WTC11 (cell line): ENCODE measurements at places on chromosomes 12 and 14. TPM values are rescaled to one million over a fixed set of nuclear protein-coding genes. Genes with fewer than 3 reads are reported as not detected.

GRCh38 chr14:92670160-92670559 is 78.3 kb downstream of the LGMN start:
- H3K4me3 ChIP-seq = no peak overlapping the region
- H3K27me3 ChIP-seq = no peaks in the 10 kb centered on the region
- H3K36me3 ChIP-seq = no peaks in the 10 kb centered on the region
- H3K27ac ChIP-seq = no peak overlapping the region

DNA sequence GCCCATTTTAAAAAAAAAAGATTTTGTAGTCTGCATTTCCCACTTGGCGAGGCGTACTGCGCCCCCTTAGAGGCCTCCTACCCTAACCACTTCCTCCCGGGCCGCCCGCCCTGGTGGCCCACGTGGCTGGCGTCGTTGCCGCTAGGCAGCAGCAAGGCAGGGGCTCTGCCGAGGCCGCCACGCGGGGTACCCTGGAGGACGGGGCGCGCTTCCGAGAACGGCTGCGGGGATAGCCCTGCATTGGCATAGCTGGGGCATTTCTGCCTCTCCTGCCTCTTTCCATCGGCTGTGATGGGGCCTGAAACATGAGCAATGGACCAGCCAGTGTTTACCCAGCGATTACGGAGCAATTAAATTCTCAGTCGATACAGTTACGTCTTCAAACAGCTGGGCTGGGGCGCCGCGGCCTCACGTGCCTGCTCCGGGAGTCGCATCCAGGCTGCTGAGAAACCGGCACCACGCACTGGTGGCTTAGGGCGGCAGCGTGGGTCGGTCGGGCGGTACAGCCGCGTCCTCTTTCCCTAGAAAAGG is 38.0 kb downstream of the IQSEC3 start:
- peaks cover 10% of the 10 kb centered on the region for H3K27me3 ChIP-seq
- peaks cover 53% of the 10 kb centered on the region for H3K4me1 ChIP-seq
- DNase-seq = peak; percentile 30
- no peaks in the 10 kb centered on the region for H3K36me3 ChIP-seq
- H3K4me3 ChIP-seq = no peak overlapping the region
- no peak overlapping the region for H3K27ac ChIP-seq

- H3K36me3 ChIP-seq = no peaks in the 10 kb centered on the region
- no peak for DNase-seq
- H3K27ac ChIP-seq = no peak overlapping the region
- H3K27me3 ChIP-seq = no peaks in the 10 kb centered on the region
- no peak overlapping the region for H3K4me3 ChIP-seq
These were observed 40.0 kb downstream of the ISCA2 start for GRCh38 chr14:74533576-74533975.

DNA sequence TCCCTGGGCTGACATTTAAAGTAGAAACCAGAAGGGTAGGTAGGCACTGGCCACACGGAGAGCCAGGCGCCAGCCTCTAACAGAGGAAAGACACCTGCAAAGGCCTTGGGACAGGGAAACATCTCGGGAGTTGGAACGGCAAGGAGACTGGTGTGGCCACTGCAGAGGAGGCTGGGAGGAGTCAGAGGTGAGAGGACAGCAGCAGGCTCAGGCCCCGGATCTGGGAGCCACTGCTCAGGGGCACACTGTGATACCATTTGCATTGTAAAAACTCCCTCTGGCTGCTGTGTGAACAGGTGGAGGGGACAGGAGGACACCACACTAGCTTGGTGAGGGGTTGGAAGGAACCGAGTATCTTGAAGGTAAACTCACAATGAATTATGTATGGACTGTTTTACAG is 2.7 kb downstream of the ANHX start:
- H3K36me3 ChIP-seq = peaks cover 69% of the 10 kb centered on the region
- no peak for DNase-seq
- no peak overlapping the region for H3K4me3 ChIP-seq

DNA sequence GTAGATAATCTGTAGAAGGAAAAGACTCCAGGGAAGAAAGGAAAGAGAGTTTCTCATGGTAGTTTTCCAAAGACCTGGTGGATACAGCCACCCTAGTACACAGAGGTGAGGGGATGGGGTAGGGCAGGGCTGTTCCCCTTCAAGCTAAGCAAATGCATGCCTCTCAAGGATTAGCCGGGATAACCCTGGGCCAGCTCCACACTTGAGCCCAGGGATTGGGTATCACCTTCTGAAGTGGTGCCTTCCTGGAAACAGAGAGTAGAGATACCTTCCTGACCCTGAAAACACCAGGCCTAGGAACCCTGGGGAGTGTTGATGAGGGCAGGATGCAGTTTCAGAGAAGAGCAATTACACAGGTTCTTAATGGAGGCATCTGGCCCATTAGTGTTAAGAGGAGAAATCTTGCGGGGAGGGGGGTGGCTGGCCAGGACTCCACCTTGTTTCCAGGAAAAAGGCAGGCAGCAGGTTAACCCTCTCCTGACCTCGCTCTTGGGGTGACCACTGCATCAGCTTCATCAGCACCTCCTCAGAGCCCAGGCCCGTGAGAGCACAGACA is 106.9 kb upstream of the TMEM233 start:
- 0 out of 2 replicates have a peak overlapping the region, but pooled peaks have one; percentile 43 for H3K27ac ChIP-seq
- DNase-seq = peak; percentile 22
- no peak overlapping the region for H3K4me3 ChIP-seq
- H3K27me3 ChIP-seq = no peaks in the 10 kb centered on the region; the same call in 1 of the 2 replicates
- no peaks in the 10 kb centered on the region for H3K36me3 ChIP-seq

DNA sequence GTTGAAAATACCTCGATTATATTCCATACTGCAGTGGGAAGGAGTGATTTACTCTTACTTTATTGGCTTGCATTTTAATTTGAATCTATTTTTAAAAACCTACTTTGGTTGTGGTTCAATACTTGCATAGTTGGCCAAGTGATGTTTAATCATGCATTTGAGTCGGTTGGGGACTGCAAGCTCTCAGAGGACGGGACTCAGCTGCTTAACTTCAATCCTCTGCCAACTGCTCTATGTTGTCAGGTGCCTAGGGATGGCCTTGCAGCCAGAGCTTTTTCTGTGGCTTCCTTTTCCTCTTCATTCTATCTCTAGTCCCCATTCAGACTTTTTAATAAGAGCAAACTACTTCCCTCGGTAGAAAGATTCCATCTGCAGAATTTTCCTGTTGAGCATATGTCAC is 53.4 kb upstream of the KRR1 start:
- peaks cover 19% of the 10 kb centered on the region for H3K36me3 ChIP-seq
- H3K4me3 ChIP-seq = no peak overlapping the region
- peaks cover 2% of the 10 kb centered on the region; the same call in 1 of the 2 replicates for H3K4me1 ChIP-seq
- no peak overlapping the region for H3K27ac ChIP-seq
- DNase-seq = no peak

- peak; percentile 53 for DNase-seq
- peaks cover 10% of the 10 kb centered on the region for H3K36me3 ChIP-seq
- peak overlapping the region; percentile 51 for H3K27ac ChIP-seq
- H3K4me3 ChIP-seq = peak overlapping the region; percentile 70
- H3K4me1 ChIP-seq = peaks cover 59% of the 10 kb centered on the region
These were observed 76.1 kb downstream of the STON2 start for GRCh38 chr14:81324011-81324410.

- H3K4me3 ChIP-seq = no peak overlapping the region
- peaks cover 3% of the 10 kb centered on the region; the same call in 1 of the 2 replicates for H3K36me3 ChIP-seq
- DNase-seq = no peak
These were observed 104.5 kb downstream of the MYRFL start for GRCh38 chr12:69929531-69929930.

DNA sequence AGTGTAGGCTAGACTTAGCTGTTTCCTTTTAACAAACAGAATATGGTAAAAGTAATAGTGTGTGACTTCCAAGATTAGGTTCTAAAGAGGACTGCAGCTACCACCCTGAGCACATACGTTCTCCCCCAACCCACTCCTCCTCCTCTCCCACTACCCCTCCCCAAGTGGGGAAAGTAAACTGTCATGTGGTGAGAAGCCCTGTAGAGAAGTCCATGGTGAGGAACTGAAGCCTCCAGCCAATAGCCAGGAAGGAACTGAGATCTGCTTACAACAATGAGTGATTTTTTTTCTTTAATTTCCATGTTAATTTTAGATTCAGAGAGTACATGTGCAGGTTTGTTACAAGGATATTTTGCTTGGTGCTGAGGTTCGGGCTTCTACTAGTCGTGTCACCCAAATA is 57.0 kb upstream of the EGLN3 start:
- no peak overlapping the region for H3K4me3 ChIP-seq
- H3K27ac ChIP-seq = no peak overlapping the region
- H3K27me3 ChIP-seq = no peaks in the 10 kb centered on the region; the same call in 1 of the 2 replicates
- no peak for DNase-seq
- peaks cover 23% of the 10 kb centered on the region for H3K4me1 ChIP-seq
- no peaks in the 10 kb centered on the region for H3K36me3 ChIP-seq

- H3K4me3 ChIP-seq = no peak overlapping the region
- H3K27ac ChIP-seq = no peak overlapping the region
- no peaks in the 10 kb centered on the region for H3K4me1 ChIP-seq
- no peaks in the 10 kb centered on the region for H3K36me3 ChIP-seq
- no peak for DNase-seq
- no peaks in the 10 kb centered on the region for H3K27me3 ChIP-seq
These were observed 13.3 kb downstream of the IL22 start for GRCh38 chr12:68240079-68240478.

GRCh38 chr14:58243790-58244555 is 670 bp upstream of the PSMA3 start:
- peak overlapping the region; percentile 28 for H3K27ac ChIP-seq
- DNase-seq = no peak
- peak overlapping the region; percentile 92 for H3K4me3 ChIP-seq
- peaks cover 23% of the 10 kb centered on the region for H3K4me1 ChIP-seq

- H3K4me3 ChIP-seq = no peak overlapping the region
- no peaks in the 10 kb centered on the region for H3K27me3 ChIP-seq
- peaks cover 19% of the 10 kb centered on the region for H3K4me1 ChIP-seq
- no peak for DNase-seq
- peaks cover 34% of the 10 kb centered on the region for H3K36me3 ChIP-seq
These were observed 51.5 kb downstream of the ZC3H14 start for GRCh38 chr14:88614218-88614907.

DNA sequence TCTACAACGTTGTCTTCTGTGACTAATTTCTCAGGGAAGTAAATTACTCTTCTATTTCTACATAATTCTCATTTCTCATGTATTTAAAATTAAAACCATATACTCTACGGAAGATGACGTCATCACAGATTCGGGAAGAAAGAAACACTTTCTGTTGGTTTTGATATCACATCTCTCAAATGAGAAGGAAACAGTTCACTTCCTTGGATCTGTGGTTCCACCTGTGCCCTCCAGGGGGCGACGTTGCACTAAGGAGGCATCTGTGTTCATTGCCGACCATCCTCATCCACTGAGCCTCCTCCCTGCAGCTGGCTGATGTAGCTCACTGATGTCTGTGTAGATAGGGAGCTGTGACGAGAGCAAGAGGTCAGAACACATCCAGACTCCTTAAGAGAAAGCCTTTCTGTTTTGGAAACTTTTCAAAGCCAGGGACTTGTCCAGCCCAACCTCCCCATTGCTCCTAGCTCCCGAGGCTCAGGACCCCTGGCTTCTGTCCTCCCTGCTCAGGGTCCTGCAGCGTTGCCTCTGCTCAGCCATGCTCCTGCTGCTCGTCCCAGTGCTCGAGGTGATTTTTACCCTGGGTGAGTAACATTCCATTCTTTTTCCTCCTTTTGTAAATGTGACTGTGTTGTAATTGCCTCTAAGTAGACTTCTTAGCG is 172.7 kb upstream of the OR4E1 start:
- H3K4me1 ChIP-seq = no peaks in the 10 kb centered on the region; the same call in 1 of the 2 replicates
- H3K27me3 ChIP-seq = peaks cover 30% of the 10 kb centered on the region
- H3K27ac ChIP-seq = no peak overlapping the region
- no peaks in the 10 kb centered on the region for H3K36me3 ChIP-seq

The MORN3 gene
- 0.37 to 0.80 TPM (median 0.50 TPM) in 3 replicates for total RNA-seq

The INSM2 gene
- 0.07 TPM in 1 of 3 replicates, not detected in the others for total RNA-seq

The FAM181A gene
- not detected in 3 replicates for total RNA-seq

The RTN1 gene
- total RNA-seq = 1.1 to 2.8 TPM (median 1.5 TPM) in 3 replicates

The SLC10A1 gene
- total RNA-seq = 0.09 TPM in 1 of 3 replicates, not detected in the others
